ENCODE measurements at places on chromosomes 6 and 20.

- no peak for DNase-seq
These were observed 10.2 kb downstream of the DOK5 start for GRCh38 chr20:54485631-54486030.

- DNase-seq = no peak
These were observed 179.1 kb downstream of the SYNDIG1 start for GRCh38 chr20:24648481-24648880.

DNA sequence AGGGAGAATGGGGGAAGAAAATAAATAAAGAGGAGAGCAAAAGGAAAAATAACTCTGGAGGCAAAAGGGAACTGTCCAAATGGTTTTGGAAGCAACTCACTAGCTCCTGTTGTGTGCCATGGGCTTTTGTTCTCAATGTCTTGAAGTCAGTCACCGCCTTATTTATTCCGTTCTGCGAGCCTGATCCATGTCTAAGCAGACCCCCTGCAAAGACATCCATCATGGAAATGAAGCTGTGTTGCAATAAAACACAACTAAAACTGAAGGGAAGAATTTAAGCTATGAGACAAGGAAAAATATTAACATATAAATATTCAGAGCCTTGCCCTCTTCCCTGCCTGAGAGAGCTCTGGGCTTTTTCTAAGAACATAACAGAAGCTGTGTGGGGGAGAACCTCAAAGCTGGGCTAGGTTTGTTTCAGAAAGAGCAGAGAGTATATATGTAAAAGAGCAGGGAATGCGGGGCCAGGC lies 373.2 kb upstream of the CNR1 start:
- no peak for DNase-seq

DNA sequence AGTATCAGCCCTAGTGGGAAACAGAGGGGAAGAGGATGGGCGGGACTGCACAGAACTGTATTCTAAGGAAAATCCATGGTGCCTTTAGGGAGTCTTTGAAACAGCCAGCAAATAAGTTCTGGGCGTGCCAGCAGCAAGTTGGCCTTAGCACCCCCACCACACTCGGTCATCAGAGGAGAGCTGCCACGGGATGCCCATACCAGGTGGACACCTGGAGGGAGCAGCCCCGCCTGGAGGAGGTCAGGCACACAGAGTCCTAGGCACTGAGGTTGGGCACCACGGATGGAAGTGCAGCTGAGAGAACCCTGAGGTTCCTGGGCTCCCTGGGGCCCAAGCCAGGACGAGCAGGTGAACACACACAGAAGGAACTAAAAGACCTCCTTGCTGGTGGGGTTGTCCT lies 180.8 kb upstream of the PROKR2 start:
- DNase-seq = no peak

GRCh38 chr6:159427771-159428170 lies 258.6 kb downstream of the FNDC1 start:
- DNase-seq = no peak

- no peak for DNase-seq
These were observed 822 bp downstream of the FOXQ1 start for GRCh38 chr6:1312473-1313367.

GRCh38 chr6:144090384-144090783 lies 5.0 kb downstream of the SF3B5 start:
- no peak for DNase-seq

GRCh38 chr20:62117658-62118057 lies 4.6 kb upstream of the LSM14B start:
- no peak for DNase-seq

DNA sequence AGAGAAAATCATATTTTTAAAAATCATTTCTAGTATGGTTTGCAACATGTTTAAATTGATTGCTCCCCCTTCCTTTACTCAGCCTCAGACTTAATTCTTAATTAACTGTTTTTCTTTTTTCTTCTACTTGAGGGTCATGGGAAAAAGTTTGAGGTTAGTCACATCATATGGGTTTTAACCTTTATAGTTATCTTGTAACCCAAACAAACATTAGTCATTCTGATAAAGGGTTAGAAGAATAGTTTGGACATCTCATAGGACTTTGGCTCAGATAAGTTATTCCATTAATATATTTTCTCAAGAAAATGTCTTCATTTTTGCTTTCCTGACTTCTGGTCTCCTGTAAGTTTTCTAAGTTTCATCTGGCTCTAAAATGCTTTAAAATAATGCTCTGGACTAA lies 34.5 kb upstream of the TSPYL1 start:
- no peak for DNase-seq
